ENCODE measurements at places on chromosomes 11 and 22.
A peak's percentile ranks its signal among the peaks of the same experiment; 100 is the strongest.

GRCh38 chr22:38981992-38982927 lies at the start of gene APOBEC3B:
TSS of gene APOBEC3B (plus strand) at chr22:38982347. CDS start at chr22:38982454, 107 bp downstream.
- DNase-seq: no peak

GRCh38 chr22:16965083-16965482 lies 42.9 kb downstream of the GAB4 start:
- no peak for DNase-seq

GRCh38 chr11:127894316-127894715 lies 693.0 kb downstream of the ETS1 start:
- no peak for DNase-seq

DNA sequence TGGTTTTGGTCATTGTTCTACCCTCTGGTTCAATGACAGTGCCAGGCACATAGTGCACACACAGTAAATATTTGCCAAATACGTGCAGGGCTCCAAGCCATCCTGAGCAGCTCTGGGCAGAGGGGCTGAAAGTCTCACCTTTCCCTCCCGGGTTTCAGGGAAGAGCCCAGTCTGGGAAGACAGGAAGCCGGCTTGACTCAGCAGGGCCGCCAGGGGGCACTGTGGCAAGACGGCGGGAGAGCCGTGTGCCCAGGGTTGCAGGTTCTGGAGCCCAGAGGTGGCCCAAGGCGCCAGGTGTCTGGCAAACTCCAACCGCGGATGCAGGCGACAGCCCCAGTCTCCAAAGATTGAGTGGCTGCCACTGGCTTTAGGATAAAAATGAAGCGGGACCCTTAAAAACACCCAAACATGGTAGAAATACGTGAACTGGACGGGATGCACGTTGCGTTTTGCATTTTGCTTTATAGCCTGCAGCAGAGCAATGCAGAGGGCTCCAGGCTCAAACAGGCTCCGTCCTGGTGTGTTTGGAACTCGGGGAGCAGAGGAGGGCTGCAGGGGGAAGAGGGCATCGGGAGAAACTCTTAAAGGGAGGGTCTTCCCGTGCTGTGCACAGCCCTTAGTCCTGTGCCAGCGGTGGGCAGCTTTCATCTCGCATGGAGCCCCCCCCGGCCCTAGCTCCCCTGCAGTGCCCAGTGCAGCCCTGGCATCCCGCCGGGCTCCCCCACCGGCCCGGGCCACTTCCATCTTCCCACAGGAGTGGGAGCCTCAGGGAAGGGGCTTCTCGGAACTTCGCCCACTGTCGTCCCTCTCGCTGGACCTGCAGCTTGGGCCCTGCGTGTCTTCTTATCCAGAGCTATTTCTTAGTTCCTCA lies 10.7 kb downstream of the KRTAP5-5 start:
- DNase-seq: peak; percentile 93

DNA sequence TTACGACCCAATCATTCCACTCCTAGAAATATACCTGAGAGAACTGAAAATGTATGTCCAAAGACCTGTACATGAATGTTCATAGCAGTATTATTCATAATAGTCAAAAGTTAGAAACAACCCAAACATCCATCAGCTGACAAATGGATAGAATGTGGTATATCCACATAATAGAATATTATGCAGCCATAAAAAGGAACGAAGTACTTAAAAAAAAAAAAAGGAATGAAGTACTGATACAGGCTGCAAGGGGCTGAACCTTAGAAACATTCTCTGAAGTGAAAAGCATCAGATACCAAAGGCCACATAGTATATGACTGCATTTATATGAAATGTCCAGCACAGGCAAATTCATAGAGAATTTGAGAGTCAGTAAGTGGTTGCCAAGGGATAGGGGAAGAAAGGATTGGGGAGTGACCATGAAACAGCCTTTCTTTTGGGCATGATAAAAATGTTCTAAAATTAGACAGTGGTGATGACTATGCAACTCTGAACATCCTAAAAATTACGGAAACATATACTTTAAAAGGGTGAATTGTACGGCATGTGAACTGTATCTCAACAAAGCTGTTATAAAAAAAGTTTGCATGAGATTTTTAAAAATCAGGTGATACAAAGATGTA lies 1.8 kb downstream of the TPST2 start:
- no peak for DNase-seq

DNA sequence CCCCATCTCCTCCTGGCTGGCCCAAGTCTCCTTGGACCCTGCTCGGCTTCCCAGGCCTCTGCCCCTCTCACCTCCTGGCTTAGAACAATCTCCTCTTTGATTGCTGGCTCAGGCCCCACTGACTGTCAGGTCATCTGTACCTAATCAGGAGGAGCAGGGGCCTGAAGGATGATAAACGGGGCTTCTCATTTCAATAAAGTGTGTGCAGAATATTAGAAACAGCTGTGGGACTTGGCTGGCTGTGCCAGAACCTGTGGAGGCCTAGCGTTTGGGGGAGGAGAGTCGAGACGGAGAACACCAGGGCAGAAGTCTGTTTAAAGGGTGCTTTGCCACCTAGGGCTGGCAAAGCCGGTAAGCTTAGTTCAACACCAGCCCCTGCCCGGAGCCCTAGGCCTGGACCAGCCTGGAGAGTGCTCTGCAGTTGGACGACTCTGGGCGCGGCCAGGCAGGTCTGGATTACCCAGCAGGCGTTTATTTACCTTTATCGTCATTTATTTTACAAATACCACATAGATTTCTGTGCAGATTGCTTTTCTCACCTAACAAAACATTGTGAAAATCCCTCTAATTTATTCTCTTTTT lies 10.1 kb upstream of the VSIG10L2 start:
- DNase-seq: no peak

DNA sequence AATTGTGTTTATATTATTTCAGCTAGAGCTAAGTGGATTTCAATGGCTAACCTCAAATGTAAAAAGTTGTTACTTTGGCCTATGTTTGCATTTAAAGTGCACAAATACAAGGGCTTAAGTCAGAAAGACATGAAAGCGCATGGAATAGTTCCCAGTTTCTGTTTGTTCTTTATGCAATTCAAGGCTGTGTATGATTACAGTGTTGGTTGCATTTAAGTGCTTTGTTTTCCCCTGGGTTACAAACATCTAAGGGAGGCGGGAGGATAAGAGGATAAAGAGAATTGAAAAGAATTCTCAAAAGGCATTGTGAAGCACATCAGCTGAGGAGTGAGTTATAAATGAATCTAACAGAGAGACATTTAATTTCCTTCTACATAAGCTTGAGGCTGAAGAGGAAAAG lies 453.4 kb downstream of the NTM start:
- DNase-seq: peak; percentile 10

DNA sequence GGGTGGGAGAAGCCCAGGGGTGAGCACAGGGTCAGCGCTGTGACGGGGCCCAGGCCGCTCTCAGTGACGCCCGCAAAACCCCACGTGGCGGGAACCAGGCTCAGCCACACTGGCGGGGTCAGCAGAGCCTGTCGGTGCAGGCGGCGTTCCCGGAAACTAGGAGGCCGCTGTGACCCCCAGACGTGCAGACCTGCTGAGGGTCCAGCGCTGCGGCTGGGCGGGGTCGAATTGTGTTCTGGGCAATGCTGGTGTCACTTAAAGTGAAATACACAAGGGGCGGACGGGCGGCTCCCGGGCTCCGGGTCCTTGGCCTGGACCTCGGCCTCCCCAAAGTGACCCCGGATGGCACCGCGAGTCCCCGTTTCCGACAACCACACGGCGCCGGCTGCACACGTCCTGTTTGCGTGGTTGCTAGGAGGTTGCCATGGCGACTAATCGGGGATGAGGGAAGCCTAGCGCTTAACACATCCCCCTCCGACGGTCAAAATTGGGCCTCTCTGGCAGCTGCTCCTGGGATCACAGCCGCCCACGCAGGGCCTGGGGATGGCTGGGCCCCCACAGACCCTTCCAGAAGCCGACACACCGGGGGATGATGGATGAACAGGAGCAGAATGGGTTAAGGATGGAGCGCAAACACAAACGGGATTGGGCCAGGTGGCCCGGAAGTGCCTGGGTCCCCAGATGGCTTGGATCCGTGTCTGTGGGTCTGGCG lies 81.7 kb upstream of the PRR5 start:
- peak; percentile 90 for DNase-seq

DNA sequence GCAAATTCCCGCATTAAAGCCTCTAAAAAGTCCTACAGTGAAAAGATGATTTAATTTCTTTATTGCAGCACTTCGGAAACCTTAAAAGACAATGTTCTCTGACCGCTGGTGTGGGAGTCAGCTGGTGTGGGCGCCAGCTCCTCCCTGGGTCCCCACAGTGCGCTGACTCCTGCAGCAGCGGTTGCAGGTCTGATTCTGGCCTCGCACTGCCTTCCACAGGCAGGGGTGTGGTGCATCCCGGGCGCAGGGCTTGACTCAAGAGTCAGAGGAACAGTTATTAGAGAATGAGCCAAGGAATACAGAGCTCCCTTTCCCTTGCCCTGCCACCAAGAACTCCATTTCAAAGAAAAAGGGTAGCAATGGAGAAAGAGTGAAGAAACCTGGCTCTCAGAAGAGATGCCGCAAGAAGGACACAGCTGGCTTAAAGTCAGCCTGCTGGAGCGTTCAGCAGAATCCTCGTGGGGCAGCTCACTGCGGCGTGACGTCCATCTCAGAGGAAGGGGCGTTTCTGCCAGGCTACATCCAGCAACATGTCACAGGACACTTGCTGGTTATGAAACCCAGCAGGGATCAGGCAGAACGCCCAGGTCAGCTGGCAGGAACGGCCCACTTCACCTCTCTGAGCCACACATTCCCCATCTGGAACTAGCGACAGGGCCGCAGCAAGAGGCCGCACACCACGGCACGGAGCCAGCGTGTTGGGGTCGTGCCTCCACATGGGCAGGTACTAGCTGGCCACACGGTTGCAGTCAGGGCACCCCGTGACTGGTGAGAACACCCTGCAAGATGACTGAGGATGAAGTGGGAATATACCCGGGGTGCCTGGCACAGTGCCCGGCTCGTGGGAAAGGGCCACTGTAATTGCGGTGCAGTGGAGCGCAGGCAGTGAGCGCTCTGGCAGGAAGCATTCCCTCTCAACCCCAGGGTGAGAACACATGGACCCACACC lies 18.1 kb upstream of the EFCAB6 start:
- no peak for DNase-seq

GRCh38 chr11:76793391-76794291 lies 10.5 kb downstream of the TSKU start:
- DNase-seq: no peak

DNA sequence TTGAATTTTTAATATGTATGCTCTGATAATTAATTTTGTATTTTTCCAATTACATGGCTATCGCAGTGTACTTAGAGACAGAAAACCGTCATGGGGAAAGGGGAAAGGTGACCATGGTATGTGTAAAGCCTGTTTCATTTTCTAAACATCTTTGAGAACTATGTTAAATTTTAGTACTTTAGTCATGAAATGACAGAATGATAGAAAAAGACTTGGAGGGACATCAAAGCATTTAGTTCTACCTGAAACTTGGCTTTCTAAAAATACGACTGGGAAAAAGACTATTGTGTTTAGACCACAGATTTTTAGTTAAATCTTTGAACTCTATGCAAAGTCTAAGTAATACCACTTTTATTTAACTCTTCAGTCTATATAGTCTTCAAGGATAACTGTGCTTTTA lies 54.1 kb downstream of the MAML2 start:
- DNase-seq: no peak

GRCh38 chr22:46895753-46896152 lies 133.3 kb downstream of the TBC1D22A start:
- DNase-seq: no peak

DNA sequence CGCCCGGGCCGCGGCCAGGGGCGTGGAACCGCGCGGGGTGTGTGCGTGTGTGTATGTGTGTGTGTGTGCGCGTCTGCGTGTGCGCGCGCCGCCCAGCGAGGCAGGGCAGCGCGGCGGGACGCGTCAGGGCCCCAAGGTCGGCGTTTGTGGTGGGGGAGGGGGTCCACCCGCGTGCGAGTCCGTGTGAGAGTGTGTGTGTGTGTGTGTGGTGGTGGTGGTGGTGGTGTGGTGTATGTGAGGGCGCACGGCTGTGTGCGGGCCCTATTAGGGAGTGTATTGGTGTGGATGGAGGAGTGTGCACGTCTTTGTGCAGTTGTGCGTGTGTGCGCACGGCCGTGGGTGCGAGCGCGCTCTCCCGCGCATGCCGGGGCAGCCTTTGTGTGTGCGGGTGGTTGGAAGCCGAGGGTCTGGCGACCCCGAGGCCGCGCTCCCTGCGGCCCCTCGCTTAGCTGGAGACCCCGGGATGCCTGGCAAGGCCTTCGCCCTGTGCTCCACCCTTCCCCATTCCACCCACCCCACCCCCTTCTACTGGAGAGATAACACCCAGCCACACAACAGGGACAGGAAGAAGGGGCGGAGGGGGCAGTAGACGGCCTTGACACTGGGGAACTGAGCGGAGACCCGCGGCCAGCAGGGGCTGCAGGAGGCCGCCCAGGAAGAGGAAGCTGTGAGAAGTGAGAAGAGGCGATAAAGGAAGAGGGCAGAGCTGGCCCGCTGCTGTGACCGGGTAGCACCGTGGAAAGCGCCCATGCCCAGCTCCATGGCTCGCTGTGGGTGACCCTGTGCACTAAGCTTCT lies 528 bp upstream of the ARRB1 start:
- peak; percentile 24 for DNase-seq

DNA sequence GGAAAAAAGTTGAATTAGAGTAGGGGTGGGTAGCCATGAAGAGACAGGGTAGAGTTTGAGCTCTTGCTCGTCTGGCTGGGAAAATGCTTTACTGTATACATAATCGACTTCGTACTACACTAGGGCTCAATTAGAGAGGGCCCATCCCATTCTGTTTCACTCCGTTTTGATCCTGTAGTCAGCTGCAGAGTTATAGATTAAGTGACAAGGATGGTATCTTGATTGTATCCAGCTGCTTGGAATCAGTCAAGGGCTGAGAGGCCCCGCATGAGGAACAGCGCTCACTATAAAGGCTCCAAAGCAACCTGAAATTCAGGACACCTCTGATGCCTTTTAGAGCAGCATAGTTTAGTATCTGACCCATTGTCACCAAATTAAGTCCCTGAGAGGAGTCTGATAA lies 81.6 kb downstream of the ALX4 start:
- no peak for DNase-seq

DNA sequence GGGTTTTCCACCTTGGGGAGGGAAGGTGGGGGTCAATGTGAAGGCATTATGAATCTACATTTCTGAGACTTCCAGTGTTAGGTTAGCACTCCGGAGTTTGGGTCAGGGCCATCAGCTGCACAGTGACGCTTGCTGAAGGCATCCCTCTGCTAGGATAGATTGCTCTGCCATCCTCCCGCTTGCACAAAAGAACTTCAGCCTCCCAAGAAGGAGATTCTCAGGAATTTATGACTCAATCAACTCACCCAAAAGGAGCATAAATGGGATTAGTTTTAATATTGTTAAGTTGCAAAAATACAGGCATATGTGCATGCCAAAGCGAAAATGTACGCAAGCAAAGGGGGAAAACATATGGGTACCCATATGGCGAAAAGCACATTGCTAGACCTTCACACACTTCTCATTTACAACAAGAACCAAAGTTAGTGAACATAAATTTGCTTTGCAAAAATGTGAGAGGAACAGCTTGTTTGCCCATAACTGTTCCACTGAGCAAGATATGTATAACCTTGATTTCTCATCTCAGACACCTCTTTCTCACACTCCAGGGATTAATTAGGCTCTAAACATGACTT lies 1013.0 kb downstream of the OPCML start:
- DNase-seq: no peak

DNA sequence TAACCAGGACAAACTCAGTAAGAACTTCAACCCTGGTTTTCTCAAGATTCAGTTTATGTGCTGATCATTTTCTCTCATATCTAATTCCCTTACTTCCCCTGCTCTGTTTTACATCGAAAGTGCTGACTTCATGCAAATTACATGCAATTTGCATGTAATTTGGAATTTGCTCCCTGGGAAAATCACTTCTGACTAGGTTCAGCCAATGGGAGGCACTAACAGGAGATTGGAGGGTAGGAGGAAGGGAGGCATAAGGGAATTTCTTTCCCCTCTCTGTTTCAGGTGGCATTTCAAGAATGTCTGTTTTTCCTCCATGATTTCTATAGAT lies 363.3 kb upstream of the CCDC90B start:
- DNase-seq: no peak

Measured in NCI-H748 treated with DMSO at 0.1 percent for 48 hours (cell line).